ENCODE measurements at places on chromosomes 6 and 20. TPM values are rescaled to one million over a fixed set of nuclear protein-coding genes. Genes with fewer than 3 reads are reported as not detected.

Gene OR2H1
- polyA plus RNA-seq, result not detected

DNA sequence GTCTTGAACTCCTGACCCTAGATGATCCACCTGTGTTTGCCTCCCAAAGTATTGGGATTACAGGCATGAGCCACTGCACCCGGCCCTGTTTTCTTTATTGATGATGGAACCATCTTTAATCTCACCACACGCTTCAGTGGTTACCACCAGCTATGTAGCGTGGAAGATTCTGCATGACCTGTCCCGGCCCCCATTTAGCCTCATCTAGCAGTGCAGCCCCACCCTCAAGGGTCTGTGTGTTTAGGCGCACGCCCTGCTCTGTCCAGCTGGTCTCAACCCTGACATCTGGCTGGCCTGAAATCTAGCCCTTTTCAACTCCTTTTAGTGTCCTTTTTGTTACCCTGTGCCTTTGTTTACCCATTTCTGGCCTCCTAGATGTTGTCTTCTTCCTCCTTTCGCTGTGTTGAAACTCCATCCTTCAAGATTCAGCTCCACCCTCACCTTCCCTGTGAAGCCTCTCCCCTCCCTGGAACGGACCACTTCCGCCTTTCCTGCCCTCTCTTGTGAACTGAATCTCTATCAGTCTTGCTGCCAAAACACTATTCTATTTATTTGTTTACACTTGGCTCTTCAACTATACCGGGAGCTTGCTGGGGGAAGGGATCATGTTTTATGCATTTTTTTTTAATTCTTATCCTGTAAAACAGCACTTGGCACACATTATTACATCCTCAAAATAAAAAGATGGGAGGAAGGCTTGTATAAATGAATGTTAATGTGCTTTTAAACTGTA, 101.0 kb upstream of the MTHFD1L start:
- no peak for DNase-seq

- no peak for DNase-seq
Measured at GRCh38 chr20:47508278-47508677, 6.6 kb downstream of the NCOA3 start.

Gene RIPPLY2
- not detected for polyA plus RNA-seq

DNA sequence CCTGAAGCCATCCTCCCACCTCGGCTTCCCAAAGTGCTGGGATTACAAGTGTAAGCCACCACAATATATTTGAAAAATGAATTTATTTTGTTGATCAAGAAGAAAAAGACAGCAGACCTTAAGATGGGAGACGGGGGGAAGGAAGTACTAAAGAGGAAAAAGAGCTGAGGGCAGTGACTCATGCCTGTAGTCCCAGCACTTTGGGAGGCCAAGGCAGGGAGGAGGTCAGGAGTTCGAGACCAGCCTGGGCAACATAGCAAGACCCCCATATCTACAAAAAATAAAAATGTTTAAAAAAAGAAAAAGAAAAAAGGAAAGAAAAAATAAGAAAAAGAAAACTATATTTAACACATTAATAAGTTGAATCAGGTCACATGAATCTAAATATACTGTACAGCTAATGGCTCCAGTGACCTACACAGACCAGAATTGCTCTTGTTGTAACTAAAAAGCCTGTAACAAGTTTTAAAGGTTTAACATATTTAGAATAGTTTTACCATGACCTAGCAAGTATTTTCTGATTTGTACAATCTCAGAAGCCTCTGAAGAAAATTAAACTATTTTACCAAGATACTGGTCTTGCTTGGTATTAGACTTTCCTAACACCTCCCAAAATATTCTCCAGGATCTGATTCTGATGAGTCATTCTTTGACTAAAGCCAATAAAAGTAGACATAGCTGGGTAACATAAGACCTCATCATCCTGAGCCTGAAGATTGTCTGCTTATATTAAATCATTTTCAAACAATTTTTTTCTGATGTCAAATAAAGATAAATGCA, 4.3 kb upstream of the AKIRIN2 start:
- no peak for DNase-seq

DNA sequence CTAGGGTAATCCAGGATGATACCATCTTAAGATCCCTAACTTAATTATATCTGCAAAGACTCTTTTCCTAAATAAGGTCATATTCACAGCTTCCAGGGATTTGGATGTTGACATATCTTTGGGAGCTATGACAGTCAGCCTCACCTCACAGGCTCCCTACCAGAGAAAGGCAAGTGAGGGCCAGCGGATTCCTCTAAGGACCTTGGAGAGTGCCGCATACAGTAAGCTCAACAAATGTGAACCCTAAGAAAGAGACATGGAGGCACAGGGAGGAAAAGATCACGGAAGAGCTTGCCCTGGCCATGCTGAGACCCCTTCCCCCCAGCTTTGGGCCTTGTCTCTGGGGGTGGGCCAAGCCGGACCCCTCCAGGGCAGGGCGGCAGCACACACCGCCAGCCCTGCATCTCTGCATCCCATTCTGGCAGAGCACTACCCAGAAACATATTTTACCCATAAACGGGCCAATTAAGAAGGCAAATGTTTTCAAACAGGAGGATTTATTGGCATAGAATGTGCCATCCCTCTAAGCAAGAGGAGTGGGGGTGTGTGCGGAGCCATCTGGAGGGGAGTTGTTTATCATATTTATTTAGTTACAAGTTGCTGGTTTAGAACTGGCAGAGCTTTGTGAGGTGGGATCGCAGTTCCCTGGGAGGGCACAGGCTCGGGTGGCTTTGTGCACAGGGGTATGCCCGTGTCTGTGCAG, 55.4 kb downstream of the CHMP4B start:
- DNase-seq, result no peak

DNA sequence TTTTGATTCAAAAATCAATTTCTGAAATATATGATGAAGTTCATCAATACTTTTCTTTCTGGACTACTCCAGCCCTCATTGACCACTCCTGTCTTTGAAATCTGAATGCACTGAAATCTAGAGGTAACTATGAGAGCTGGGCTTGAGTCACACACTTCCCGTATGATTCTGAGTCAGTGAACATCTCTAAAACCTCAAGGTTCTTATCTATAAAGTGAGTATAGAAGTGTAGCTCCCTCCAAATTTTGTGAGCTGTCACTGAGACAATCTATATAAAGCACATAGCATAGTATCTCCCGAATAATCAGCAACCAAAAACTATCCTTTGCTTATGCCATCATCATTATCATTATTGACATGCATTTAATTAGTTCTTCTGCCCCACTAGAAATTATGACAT, 182.4 kb downstream of the TSHZ2 start:
- DNase-seq, result no peak

DNA sequence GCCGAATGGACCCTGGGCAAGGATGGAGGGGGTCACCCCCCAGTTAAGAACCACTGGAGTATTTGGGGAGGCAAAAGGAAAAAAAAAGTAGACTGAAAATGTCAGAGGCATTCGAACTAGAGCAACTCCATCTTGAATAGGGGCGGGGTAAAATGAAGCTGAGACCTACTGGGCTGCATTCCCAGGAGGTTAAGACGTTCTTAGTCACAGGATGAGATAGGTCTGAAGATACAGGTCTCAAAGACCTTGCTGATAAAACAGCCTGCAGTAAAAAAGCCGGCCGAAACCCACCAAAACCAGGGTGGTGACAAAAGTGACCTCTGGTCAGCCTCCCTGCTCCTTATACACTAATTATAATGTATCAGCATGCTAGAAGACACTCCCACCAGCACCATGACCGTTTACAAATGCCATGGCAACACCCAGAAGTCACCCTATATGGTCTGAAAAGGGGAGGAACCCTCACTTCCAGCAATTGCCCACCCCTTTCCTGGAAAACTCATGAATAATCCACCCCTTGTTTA, 70.4 kb upstream of the KCNG1 start:
- DNase-seq, result no peak

GRCh38 chr6:154995254-154996015, at the start of gene TIAM2:
TIAM2 (plus strand) TSS chr6:154995315; CDS start chr6:155129224, 133,909 bp downstream.
- no peak for DNase-seq

Gene MEI4
- 0.49 TPM for polyA plus RNA-seq

DNA sequence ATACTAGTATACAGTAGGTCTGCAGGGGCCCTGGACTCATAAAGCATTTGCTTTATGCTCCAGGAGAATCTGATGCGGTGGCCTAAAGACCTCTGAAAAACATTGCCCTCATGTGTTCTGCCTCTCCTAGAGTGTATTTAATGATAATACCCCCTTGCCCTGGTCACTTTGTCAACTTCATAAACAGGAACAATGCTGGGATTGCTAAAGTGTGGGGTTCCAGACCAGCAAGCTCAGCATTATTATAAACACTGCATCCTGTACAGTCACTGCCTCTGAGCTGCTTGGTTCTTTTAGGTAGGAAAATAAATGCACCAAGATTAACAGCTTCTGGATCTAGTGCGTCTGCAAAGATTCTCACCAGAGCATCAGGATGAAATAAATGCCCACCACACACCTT, 12.2 kb downstream of the TREM1 start:
- DNase-seq, result no peak

Gene ENPP4
- polyA plus RNA-seq, result 19.0 TPM
